ENCODE measurements at places on chromosomes 5 and 9.

DNA sequence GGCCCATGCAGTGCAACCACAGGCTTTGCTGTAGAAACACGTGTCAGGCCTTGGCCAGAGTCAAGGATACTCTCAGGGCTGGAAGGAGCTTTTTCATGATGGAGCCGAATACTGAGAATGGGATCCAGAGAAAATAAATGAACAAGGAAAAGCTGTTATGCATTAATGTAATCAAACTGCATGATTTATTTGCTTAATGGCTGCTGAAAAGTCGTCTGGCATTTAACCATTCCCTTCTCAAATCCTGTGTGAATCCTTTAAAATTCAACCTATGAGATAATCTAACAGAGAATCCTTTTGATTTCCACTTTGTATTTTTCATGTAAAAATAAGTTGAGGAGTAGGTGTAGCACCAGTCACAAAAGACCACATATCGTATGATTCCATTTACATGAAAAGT is 24.1 kb upstream of the GNA14 start:
- DNase-seq = no peak

GRCh38 chr5:139725073-139725830 is 70.4 kb upstream of the PSD2 start:
- DNase-seq = no peak

DNA sequence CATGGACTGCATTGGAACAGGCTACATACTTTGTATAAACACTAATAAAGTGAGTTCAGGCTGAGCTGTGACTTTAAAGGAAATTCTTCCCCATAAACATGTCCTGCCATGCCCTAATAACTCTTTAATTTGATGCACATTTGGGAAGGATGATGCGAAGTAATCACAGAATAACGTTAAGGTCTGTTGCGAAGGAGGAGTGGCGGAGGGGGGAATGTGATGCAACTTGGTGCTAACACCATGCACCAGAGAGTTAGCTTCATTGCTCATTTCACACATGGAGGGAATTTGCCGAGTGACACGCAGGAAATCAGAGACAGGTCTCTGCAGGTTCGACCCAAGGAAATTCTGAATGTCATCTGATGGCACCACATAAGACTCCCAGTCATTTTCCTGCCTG is 32.9 kb downstream of the SLIT3 start:
- no peak for DNase-seq

GRCh38 chr9:91536211-91536691 is 112.6 kb upstream of the NFIL3 start:
- no peak for DNase-seq

- DNase-seq = no peak
These were observed 153.2 kb downstream of the EDIL3 start for GRCh38 chr5:84231433-84231832.

GRCh38 chr9:114462791-114463190 is 42.5 kb downstream of the WHRN start:
- DNase-seq = no peak

DNA sequence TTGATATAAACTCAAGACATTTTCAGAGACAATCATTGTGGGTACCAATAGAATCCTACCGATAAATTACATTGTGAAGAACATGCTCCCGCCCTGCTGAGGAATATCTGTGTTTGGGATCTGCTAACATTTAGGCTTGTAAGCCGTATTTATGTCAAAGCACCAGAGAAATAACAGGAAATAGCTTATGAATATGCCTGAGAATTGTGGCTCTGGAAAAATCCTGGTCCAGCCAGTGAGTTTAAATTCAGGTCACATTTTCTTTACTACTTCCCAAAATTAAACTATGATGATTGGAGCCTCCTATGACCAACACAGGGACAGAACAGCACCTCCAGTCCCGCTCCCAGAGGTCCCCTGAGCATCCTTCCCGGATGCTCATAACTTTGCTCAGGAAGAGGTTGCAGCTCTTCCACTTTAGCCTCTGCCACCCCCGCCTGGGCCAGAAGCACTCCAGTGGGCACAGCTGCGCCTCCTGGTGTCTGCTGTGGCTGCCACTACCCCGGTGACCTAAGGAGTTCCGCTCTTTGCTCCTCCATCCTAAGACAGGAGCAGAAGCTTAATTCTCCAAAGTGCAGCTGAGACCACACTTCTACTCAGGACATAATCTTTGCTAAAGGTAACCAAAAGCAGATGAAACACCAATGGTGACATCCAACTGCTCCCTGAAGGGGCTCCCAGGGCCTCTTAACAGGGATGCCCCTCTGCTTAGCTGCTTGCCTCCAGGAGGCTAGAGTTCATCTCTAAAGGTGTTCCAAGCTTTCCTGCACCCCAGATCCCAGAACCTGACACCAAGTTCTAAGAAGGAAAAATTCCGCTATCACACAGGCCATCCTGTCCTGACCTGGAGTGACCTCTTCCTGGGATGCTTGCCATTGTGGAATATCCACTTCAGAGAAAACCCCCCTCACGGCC is 58.8 kb downstream of the SLC1A1 start:
- DNase-seq = no peak

DNA sequence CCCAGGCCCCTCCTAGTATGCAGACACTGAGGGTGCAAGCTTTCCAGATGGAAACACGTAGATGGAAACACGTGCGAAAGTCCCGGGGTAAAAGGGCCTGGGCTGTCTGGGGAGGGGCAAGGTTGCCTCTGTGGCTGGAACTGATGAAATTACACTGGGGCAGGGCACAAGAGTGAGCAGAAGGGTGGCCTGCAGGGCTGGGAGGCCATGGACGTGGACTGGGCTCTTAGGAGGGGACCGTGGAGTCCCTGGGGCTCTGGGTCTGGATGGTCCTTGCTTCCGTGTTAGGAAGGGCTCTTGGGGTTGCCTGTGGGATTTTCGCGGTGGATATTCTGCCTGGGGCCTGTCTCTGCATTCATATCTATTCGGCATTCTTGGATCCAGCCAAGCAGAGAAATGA is 63.3 kb downstream of the IRX1 start:
- DNase-seq = no peak
